8988T (cell line): ENCODE measurements at places on chromosomes 7 and 10.
A peak's percentile ranks its signal among the peaks of the same experiment; 100 is the strongest.

- no peak for DNase-seq
These were observed 67.8 kb downstream of the DOCK4 start for GRCh38 chr7:112138325-112138852.

- no peak for DNase-seq
These were observed 39.0 kb upstream of the ADRA2A start for GRCh38 chr10:111037858-111038257.

- no peak for DNase-seq
These were observed 24.8 kb upstream of the PFKP start for GRCh38 chr10:3042589-3042988.

DNA sequence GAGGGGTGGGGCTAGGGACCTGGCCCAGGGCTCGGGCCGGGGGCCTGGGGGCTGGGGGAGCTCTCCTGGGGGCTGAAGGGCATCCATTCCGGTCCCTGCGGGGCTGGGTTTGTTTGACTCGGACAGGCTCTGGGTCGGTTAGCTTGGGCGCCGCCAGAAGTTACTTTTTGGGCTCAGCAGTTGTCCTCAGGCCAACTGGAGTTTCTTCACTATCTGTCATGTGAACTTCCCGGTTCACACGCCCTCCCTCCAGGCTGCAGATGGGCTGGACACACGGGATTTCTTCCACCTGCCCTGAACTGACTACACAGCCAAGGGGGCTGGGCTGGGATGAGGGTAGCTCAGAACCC, 3.8 kb downstream of the SLC4A2 start:
- no peak for DNase-seq

DNA sequence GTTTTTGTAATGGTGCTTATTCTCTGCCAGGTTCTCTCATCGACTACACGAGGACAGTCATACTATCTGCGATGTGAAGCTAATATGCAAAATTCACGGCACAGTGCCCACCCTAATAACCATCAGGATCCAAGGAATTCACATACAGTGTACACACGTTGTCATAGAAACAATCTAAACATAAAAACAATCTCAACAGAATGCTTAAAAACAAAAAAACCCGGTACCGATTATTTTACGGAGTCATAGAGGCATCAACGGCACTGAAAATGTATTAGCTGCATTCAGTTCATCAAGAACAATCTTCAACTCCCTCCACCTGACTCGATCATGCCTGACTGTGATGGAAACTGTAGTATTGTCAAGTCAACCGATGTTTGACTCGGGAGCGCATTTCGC, 628 bp downstream of the MRPS33 start:
- DNase-seq: no peak

- DNase-seq: no peak
These were observed 336.0 kb downstream of the ADARB2 start for GRCh38 chr10:1401071-1401965.

DNA sequence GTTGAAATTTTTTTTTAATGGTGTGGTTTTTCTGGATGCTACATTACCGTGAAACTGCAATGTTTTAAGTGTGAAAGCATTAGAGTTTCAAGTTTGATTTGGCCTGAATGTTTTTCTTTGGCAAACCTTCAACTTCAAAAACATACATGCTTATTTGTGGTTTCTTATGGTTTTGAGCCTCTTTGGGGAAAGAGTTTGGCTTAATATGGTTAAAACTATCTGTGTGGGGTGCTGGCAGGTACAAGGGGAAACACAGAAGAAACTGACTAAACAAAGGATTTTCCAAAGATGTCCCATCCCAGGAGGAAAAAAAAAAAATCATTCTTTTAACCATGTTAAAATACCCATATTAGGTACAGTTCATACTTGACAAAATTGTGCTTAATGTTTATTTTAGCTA, 121.1 kb downstream of the HGF start:
- no peak for DNase-seq

GRCh38 chr7:38881947-38882684, 26.9 kb downstream of the VPS41 start:
- no peak for DNase-seq

- DNase-seq: no peak
These were observed 89.0 kb downstream of the SEMA3A start for GRCh38 chr7:84105586-84105985.

DNA sequence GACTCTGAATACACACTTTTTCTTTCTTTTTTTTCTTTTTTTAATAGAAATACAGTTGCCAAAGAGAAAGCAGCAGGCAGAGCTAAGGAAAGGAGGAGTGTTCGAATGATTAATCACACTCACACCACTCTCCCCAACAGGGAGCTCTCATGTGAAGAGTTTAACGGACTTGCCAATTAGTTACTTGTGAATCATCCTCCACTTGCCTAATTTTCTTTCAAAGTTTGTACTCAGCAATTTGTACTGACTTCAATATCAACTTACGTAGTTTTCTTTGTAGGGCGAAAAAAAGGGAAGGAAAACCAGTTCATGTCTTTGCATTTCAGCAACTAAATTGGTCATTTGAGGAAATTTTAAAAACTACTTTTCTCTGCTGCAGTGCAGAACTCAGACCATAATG, 109.2 kb downstream of the PIP4K2A start:
- DNase-seq: no peak

DNA sequence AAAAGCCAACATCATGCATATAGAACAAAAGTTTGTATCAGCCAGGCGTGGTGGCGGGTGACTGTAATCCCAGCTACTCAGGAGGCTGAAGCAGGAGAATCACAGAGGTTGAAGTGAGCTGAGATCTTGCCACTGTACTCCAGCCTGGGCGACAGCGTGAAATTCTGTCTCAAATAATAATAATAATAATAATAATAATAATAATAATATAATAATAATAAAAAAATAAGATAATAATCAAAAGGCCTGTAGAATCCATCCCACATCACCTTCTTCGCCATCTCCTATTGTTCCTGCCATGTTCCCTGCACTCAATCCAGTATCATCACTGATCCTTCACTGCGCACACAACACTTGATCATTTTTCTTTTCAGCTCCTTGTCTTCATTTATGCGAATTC, 619.3 kb upstream of the ADARB2 start:
- DNase-seq: no peak

- no peak for DNase-seq
These were observed 179.5 kb downstream of the DNAH11 start for GRCh38 chr7:21722371-21722770.

- no peak for DNase-seq
These were observed 46.9 kb downstream of the KMT2E start for GRCh38 chr7:105060923-105061322.

DNA sequence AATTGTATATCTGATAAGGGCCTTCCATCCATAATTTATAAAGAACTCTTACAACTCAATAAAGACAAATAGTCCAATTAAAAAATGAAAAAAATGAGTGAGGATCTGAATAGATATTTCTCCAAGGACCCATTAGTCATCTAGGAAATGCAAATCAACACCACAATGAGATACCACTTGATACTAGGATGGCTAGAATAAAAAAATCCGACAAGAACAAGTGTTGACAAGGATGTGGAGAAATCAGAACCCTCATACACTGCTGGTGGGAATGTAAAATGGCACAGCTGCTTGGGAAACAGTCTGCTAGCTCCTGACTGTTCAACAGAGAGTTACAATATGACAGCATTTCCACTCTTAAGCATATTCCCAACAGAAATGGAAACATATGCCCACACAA, 24.6 kb downstream of the ALOX5 start:
- DNase-seq: no peak

GRCh38 chr7:108307194-108307593, 149.0 kb downstream of the NRCAM start:
- no peak for DNase-seq

DNA sequence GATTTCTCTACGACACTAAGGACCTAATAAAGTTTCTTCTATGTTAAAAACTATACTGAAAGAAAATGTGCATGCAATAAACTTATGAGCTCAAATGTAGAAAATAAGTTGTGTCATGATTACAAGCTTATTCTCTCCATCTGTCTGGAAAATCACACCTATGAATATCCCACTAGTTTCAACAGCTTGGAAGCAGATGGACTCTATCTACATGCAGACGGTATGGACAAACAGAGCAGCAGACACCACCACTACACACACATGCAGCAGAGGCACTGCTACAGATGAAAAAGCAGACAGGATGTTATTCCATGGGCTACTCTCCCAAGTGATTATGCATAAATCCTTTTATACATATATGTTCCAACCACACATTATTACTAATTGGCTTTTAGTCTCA, 123.4 kb upstream of the TARP start:
- no peak for DNase-seq

GRCh38 chr7:35871856-35872255, 71.0 kb downstream of the SEPTIN7 start:
- DNase-seq: no peak

DNA sequence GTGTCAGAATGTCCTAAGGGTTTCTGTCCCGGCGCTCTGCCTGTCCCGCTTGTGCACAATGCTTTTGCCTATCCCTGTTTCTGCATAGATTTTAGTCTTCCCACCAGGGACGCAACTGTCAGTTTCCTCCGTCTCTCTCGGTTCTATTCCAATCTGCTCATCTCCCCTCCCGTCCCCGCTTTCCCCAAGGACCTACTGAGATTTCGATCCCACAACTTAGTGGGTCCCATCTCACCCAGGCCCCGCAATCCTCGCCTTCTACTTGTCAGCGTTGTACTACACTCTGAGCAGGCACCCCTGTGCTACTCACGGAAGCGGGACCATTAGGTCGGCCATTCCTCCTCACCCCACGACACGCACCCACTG, 519 bp upstream of the ZNF655 start:
- DNase-seq: no peak

DNA sequence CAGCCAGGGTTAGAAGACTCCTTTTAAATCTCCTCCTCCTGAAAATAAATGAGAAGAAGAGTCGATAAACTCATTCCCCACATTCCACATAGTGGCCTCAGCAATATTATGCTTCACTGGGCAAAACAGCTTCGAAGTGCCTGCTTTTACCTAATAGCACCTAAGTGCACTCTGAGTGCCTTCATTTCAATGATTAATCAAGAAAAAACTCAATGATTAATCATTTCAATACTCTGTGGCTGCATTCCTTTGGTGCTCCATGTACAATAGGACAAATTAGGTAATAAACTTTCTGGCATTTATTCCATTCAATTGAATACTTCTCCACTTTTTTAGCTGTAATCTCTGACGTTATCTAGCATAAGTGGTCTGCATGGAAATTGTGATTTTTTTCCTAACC, 174.6 kb downstream of the CCDC71L start:
- no peak for DNase-seq

DNA sequence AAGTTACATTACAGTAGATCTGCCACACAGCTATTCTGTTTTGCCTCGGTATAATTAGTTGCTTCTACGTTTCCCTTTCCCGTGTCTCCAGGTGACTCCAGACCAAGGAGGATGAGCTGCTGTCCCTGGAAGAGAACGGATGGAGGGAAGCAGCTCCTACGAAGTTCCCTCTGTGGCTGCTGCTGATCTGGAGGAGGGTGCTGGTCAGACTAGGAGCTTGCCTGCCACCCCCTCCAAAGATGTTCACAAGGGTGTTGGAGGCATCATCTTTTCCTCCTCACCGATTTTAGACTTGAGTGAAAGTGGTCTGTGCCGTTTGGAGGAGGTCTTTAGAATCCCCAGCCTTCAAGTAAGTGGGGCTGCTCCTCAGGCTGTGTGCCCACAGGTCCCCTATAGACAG, 1.4 kb downstream of the LRRC27 start:
- no peak for DNase-seq

DNA sequence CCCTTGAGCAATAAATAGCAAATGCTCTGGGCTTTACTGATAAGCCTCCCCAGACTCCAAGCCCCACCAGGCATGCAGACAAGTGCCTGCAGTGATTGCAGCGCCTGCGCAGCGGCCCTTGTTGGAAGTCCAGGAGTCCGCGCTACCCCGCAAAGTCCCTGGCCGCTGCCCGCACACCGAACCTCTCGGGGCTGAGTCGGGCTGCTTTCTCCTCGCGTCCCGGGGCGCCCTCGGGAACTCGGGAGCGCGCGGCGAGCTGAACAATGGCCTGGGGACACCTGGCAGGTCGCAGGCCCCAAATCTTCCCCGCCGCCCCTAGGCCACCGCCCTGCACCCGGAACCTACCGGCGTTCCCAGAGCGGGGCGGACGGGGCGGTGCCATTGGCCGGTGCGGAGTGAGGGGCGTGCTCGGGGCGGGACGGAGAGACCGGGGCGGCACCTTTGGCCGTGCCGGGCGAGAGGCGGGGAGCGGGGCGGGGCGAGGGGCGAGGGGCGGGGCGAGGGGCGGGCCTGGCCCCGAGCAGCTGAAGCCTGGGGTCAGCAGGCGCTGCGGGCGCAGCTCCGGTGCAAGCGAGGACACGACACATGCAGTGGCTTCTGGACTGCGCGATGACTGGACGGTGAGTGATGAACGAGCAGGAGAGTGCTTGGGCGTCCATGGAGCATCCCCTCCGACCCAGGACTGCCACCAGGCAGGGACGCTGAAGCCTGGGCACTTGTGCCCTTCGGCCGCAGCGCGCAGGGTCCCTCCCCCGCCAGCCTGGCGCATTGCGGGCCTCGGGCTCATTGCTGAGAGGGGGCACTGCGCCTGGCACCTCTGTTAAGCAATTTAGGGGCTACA, at the start of gene RASSF4:
TSS of gene RASSF4 (plus strand) at position 556 of the 841 bp plus-strand sequence. CDS start 10,401 bp downstream, outside the sequence.
- DNase-seq: peak; percentile 85

DNA sequence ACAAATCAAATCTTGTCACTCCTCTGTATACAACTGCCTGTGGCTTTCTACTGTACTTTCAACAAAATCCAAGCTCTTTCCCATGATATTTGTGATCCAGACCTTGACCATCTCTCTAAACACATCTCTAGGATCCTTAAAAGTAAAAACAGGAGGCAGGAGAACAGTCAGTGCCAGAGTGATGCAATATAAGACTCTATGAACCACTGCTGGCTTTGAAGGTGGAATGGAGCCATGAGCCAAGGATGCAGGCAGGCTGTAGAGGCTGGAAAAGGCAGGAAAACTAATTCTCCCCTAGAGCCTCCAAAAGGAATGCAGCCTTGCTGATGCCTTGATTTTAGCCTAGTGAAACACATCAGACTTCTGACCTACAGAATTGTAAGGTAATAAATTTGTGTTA, 45.5 kb upstream of the LRRN3 start:
- DNase-seq: no peak

DNA sequence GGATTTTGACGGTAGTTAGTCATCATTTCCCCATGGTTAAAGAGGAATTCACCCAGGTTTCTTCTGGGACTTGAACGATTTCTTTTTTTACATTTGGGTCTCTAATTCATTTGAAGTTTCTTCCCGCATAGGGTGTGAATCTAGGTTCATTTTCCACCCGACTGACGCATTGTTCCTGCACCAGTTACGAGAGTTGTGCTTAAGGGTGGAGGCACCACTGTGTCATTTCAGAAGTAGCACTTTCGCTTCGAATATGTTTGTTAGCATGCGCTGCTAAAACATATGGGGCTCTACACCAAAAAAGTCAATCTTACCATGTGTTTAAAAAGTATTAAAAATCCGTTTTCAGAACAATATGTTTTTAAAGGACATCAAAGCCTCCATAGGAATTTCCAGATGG, 140.3 kb downstream of the VIPR2 start:
- DNase-seq: no peak

- DNase-seq: no peak
These were observed 139.2 kb upstream of the PRR15 start for GRCh38 chr7:29424295-29424983.

- DNase-seq: no peak
These were observed 54.7 kb upstream of the VWC2 start for GRCh38 chr7:49718760-49719159.

GRCh38 chr7:45663167-45663921, 89.2 kb downstream of the ADCY1 start:
- DNase-seq: no peak
